GM06990 (cell line): ENCODE measurements at places on chromosomes 1 and 21.
A peak's percentile ranks its signal among the peaks of the same experiment; 100 is the strongest.

DNA sequence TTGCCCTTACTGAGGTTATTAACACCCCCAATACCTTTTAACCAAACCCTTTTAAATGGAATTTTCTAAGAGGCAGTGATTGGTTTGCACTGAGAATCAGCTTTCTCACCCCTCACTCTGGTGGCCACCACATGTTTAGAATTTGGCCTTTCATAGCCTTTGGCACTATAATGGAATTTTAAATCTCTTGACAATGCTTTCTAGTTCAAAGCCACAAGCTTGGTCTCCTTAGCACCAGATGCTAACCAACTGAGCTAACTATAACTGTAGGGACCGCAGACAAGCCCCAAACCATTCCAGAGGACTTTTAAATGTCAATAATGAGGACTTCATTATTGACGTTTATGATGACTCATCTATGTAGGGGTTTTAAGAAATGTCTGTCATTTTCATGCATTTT is 238.7 kb upstream of the SNX7 start:
- DNase-seq: no peak

DNA sequence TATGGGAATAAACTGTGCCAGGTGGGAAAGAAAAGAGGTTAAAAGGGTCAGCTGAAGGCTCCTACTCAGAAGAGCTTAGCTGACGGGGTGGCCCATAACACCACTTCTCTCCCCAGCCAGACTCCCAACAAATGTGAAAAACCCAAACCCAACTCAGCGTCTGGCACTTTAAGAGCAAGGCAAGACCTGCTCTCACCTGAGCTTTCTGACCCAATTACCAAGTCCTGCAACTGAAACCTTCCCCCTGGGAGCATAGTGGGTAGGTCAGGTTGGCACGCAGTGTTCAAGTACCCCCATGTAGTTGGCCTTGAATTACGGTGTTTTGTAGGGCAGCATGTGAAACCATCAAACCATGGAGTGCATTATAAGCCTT is 3.2 kb downstream of the IRF6 start:
- DNase-seq: no peak

GRCh38 chr1:223794136-223794880 is 51.4 kb downstream of the TP53BP2 start:
- no peak for DNase-seq

- DNase-seq: no peak
Measured at GRCh38 chr1:239493811-239494414, 107.5 kb downstream of the CHRM3 start.

DNA sequence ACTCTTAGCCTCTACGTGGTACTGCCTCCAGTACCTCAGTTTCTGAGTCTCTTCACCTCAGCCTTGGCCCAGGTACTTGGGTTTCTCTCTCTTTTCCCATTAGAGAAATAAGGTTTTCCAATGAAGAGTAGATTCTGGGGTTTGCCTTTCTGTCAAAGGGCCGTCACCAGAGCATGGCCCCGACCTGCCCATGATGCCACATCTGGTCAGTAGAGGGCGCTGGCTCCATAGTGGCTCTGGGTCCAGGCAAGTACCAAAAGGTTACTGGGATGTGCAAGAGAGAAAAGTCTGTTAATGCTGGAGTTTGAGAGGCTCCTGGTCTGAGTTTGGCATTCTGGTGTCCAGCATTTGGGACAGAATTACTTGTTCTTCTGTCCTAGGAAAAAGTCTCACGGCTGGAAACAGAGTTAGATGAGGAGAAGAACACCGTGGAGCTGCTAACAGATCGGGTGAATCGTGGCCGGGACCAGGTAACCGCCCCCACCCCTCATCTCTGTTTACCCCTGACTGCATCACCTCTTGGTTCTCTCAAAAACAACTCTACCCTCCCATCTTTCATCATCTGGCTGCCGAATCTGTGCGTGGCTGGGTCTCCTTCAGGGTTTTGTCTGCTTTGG is 5.3 kb upstream of the TUFT1 start:
- DNase-seq: peak; percentile 33

GRCh38 chr1:30466610-30467009 is 256.8 kb downstream of the MATN1 start:
- DNase-seq: no peak

- peak; percentile 93 for DNase-seq
Measured at GRCh38 chr21:43718872-43719747, at the start of gene PDXK. Gene PDXK, plus strand, starts transcription at chr21:43719129. Its CDS starts 166 bp downstream, at chr21:43719295.

- DNase-seq: peak; percentile 89
Measured at GRCh38 chr1:21294266-21294989, 4.2 kb upstream of the ECE1 start.

DNA sequence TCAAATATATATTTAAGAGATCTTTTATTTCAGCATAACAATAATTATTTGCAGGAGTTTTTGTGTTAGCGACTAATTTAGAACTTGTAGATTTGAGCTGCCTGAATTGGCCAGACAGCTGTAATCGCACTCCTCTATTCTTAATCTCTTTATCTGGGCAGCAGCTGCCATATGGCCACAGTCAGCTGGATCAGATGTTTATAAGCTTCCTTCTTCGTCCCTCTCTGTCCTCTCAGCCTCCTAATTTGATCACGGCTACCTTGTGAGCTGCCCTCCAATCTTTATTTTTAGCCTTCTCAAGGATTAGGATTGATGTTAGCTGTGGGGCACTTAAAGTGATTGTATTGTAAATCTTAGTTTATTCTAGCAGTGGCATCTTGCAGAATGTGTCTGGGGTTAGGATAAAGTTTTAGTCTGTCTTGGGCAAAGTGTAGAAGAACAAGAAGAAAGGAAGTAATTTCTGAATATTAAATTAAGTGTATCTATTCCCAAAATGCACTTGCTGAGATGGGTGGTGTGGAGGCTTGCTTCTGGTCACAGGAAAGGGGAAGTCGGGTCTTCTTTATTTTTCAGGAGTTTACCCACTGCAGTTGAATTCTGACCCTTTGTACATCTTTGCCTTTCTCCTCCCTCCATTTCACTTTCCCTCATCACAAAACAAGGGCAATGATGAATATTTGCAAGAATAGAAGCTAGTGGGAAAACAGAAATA is 1.1 kb downstream of the ZBTB18 start:
- no peak for DNase-seq

- DNase-seq: peak; percentile 75
Measured at GRCh38 chr1:23528250-23528978, 2.6 kb downstream of the E2F2 start.

DNA sequence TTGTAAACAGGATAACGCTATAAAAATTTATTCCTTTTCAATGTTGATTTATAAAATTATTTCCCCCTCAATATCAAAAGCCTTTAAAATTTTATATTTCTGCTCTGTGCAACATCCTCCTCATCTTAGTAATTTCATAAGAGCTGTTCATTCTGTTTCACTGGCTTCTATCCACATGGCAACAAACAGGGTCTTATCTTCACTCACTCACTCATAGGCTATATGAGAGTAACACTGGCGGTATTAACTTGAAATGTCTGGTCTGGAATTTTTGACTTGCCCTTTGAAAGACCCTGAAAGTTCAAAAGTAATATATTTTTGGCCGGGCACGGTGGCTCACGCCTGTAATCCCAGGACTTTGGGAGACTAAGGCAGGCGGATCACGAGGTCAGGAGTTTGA is 77.4 kb upstream of the KRTAP11-1 start:
- DNase-seq: no peak

DNA sequence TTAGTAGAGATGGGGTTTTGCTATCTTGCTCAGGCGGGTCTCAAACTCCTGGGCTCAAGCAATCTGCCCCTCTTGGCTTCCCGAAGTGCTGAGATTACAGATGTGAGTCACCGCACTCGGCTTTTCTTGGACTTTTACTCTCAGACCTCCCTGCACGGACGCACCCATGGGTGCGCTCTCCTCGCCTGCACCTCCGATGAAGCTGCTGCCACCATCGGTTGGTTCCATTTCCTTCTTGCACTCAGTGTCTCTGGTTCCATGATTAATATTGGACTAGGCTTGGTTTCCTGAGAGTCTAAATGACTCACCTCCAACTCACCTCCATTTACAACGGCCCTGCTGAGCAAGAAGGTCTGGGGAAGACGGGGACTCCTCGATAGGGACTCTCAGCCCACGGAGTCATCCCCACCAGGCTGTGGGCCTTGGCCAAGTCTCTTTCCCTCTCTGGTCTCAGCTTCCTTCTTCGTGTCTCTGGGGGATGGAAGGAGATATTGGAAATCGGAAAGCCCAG is 6.7 kb upstream of the TNFRSF8 start:
- DNase-seq: peak; percentile 73

GRCh38 chr21:29186246-29186645 is 55.8 kb downstream of the MAP3K7CL start:
- DNase-seq: no peak

- no peak for DNase-seq
Measured at GRCh38 chr1:80282536-80282935, 1276.0 kb upstream of the ADGRL4 start.

GRCh38 chr1:243605604-243606003 is 244.4 kb downstream of the AKT3 start:
- no peak for DNase-seq

- DNase-seq: no peak
Measured at GRCh38 chr1:6688757-6689156, 12.9 kb downstream of the DNAJC11 start.

DNA sequence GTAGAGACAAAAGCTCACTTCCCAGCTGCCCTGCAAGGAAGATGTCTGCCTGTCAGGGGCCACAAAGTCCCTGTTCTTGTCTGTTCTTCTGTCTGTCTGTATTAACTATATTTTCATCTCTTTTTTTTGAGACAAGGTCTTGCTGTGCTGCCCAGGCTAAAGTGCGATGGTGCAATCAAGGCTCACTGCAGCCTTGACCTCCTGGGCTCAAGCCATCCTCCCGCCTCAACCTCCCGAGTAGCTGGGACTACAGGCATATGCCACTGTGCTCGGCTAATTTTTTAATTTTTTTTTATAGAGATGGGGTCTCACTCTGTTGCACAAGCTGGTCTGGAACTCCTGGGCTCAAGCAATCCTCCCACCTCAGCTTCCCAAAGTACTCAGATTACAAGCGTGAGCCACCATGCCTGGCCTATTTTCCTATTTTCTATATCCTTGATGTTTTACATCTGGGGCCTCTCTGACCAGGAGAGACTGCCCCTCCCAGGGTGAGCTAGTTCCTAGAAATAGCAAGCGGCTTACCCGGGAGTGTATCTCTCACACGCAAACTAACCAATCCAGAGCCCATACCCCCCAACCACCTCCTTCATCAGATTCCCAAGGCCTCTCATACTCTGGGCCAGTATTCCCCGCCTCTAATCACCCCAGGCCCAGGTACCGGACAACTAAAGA is 5.4 kb upstream of the KLHDC7A start:
- no peak for DNase-seq

DNA sequence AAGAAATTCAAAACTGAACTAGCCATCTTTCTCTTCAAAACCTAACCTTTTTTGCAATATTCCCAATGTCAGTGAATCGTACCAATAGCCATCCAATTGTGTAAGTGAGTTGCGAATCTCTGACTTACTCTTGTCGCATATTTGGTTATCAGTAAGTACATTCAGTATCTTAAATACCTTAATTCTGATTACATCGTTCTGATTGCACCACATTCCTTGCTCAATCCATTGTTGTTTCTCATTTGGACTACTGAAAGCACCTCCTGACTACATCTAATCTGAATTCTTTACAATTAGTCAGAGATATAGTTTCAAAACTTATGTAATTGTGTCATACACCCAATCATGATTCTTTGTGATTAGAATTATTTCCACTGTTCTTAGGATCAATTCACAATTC is 16.8 kb upstream of the BRINP3 start:
- DNase-seq: no peak

GRCh38 chr1:184407816-184408510 is 21.1 kb downstream of the C1orf21 start:
- no peak for DNase-seq

DNA sequence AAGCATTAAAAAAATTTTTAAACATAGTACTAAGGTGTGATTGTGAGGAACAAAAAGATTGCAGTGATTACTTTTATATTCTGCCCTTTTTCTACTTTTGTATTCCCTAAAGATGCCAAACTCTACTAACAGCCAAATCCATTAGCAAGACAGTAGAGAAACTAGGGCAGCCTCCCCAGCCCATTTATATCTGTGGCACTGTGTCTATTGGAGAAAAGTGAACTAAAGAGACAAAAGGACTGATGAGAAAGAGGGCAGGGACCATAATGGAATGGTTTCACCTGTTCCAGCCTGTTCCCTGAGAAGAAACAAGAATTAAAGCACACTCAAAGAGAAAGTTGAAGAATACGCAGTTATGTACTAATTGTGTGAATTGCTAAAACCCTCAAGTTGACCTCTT is 56.6 kb downstream of the ATG4C start:
- DNase-seq: no peak

DNA sequence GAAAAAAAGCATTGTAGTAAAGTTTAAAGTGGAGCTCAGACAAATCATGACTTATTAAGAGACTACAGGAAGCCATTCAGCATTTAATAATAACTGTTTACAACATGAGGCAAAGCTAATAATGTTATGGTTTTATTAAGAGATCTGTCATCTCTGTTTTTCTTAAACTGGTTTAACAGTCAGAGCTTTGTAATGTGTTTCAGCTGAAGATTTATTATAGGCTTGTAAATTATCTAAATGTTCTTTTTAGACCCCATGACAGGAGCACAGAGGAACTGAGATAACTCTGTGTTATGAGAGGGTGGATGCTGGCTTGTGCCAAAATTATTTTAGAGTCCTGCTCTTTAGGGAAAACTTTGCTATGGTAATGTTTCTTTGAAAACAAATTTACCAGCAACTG is 38.0 kb upstream of the RWDD3 start:
- no peak for DNase-seq

DNA sequence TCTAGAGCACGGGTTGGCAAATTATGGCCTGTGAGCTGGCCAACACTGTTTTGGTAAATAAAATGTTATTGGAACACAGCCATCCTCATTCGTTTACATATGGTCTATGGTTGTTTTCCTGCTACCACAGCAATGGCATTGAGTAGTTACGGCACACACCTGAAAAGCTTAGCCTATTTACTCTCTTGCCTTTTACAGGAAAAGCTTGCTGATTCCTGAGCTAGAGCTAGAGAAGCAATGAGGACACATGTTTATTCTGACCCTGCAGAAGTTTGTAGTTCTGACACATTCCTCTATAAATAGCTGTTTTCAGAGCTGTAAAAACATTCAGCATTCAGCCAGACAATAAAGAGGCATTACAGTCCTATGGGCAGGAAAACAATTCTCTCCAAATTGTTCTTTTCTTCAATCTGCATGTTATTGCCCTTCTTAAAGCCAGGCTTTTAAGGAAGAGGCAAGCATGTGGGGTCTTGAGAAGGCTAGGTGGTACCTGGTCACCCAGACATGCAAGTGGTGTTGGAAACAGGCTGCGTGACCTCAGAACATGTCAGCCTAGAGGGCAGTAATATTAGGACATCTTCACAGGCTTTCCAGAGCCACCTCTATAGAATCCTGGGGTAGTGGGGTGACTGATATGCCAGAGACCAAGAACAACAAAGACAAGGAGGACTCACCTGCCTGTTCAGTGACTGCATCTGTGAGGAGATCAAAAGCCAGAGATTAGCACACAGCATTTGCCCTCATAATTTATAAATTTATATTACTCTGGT is 1.6 kb downstream of the FCRL2 start:
- no peak for DNase-seq

DNA sequence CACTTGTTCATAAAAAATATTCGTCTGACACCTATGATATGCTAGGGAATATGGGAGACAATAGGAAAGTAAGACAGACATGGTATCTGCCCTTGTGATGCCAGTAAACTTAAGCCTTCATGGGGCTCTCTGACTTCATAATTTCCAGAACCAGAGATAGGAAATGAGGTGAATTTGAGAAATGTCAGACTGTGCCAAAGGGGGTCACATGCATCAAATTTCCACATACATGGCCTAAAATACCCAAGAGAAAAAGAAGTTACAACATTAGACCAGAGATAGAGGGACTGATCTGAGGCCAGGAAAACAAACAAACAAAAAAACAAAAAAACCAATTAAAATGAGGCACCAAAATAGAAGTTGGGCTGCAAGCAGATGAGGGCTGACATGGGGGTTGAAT is 75.7 kb downstream of the DISC1 start:
- DNase-seq: no peak
